Transverse colon (tissue), 4 donors: ENCODE measurements at places on chromosomes 1 and 21. TPM values are rescaled to one million over a fixed set of nuclear protein-coding genes. Genes with fewer than 3 reads are reported as not detected.

DNA sequence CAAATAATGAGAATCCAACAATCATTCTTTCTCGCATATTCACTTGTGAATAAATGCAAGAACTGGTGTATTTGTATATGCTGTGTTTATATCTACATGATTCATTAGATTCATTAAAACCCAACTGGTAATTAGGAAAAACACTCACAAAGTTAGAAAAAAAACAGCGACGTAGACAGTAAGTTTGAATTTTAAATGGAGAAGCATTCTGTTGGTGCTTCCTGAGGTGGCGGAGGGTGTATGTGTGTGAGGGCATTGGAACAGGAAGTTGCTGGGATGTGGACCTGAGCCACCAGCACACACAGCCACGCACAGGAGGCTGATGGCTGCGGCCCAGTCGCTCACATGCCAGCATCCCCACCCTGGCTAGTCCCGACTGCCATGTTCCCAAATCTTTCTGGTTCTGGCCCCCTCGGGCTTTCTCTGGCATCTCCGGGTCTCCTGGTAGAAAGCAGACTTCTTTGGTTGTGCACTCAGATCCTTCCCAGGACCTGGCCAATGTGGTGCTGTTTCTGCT, 121.6 kb upstream of the IRF2BP2 start:
- no peak for DNase-seq

- no peak for DNase-seq
Observed at GRCh38 chr1:210440081-210440480, 111.4 kb downstream of the HHAT start.

GRCh38 chr1:37825506-37825905, 17.5 kb upstream of the YRDC start:
- no peak for DNase-seq

GRCh38 chr1:109787845-109788601, 24.3 kb upstream of the EPS8L3 start:
- peak; percentile 18 for DNase-seq

DNA sequence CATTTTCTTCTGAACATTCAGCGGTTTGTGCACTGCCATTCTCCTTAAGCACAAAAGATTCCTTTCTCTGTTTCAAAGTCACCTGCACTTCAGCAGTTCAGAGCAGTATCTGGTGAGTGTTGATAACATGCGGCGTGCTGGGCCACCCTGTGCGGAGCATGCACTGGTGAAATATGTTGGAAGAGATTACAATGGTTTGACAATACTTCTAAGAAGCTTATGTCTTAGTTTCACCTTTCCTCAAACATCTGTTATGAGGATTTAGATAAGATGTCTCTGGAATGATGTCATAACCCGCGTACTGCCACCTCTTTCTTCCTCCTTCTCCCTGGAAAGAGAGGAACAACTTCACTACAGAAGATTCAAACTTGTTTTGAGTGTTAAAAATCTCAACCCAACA, 650.3 kb downstream of the AJAP1 start:
- DNase-seq = no peak

GRCh38 chr1:247007511-247008405, at the start of gene ZNF695:
Gene ZNF695 (minus strand): TSS chr1:247008057. CDS start chr1:247007908, 149 bp downstream.
- DNase-seq = peak; percentile 90

GRCh38 chr1:23291706-23292105, 52.4 kb downstream of the HNRNPR start:
- DNase-seq = no peak

GRCh38 chr1:197745911-197746310, 29.4 kb downstream of the DENND1B start:
- DNase-seq = no peak

DNA sequence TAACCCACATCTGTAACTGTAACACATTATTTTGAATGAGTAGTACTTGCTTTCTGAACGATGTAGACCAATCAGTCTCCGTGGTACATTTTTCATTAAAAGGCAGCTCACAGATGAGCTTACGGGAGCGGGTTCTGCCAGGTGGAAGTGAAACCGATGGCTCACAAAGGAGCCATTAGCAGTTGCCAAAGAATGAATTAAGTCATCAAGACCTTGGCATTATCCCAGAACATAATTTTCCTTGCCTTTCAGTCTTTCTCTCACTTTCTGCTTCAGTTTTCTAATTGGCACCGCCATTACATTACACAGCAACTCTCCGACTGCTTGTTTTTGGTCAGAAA, 33.5 kb upstream of the UTS2 start:
- DNase-seq = no peak

GRCh38 chr1:183896466-183897048, 91.6 kb downstream of the RGL1 start:
- no peak for DNase-seq

GRCh38 chr1:245864872-245865271, 642.2 kb downstream of the SMYD3 start:
- no peak for DNase-seq

DNA sequence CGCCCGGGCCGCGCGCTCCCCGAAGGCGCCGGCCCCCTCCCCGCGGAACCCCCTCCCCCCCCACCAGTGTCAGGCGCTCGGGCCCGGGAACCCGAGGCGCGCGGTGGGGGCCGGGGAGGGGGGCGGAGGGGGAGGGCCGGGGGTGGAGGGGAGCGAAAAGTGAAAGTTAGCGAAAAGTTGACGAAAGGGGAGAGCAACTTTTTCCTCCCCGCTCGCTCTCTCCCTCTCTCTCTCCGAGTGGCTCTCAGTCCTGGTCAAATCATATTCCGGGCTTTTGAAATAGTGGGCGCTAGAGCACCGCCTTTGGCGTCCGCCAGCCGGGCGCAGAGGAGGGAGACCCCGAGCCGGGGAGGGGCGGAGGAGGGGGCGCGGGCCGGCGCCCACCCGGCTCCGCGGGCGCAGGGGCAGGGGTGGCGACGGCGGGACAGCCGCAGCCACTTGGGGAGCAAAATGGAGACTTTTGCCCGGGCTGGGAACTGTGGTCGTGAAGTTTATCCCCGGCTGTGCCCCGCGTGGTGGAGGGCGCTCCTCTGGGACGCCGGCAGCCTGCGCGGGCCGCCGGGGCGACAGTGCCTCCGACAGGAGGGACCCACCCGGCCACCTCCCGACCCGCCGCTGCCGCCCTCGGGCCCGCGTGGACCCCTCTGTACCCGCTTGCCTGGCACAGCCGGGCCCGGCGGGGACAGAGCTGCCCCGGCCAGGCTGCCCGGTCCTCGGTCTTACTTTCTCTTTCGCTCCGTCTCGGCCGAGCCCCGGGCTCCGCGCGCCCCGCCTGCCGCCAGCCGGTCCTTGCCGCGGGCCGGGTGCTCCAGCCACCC, 697 bp downstream of the PRDM16 start:
- peak; percentile 22 for DNase-seq

The SLC25A34 gene
- 41.4 TPM for total RNA-seq

The ARHGEF16 gene
- total RNA-seq = 240 TPM

The MIXL1 gene
- total RNA-seq = 0.32 TPM

The S100A8 gene
- total RNA-seq = not detected

The GPR3 gene
- not detected for total RNA-seq
